ENCODE measurements at places on chromosomes 3 and 15.

- DNase-seq = no peak
These were observed 40.2 kb downstream of the CMTM8 start for GRCh38 chr3:32278714-32279113.

DNA sequence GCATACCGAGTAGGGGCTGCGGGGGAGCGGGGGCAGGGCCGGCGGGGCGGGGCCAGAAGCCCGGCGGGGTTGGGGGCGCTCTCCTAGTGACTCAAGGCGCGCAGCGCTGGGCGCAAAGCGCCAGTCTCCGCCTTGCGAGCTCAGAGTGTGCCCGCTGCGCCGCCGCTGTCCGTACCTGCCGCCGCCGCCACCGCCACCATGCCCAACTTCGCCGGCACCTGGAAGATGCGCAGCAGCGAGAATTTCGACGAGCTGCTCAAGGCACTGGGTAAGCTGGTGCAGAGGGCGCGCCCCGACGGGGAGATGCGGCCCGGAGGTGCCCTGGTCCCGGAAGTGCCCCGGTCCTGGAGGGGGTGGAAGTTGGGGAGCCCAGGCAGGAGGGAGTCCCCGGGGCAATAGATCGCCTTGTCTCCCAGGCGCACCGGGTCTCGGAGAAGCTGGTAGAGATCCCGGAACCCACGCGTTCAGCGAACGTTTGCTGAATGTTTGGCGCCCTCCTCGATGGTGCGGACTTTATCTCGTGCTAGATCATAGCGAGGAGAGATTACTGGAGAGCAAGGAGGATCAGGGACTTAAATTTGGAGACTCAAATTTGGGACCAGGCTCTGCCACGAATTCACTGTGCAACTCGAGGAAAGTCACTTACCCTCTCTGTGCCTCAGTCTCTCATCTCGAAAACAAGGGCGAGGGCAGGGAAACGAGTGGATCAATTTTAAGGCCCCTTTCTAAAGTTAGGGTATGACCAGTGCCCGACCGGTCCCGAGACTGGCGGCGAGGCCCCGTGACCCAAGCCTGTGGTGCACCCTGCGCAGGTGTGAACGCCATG is at the start of gene CRABP1:
CRABP1 (plus strand) TSS at position 123 of the 826 bp plus-strand sequence; CDS start at position 199, 76 bp downstream.
- DNase-seq = no peak

GRCh38 chr3:62875558-62876002 is 364 bp upstream of the CADPS start:
- no peak for DNase-seq

- no peak for DNase-seq
These were observed 524.9 kb downstream of the RBMS3 start for GRCh38 chr3:29805757-29806156.

DNA sequence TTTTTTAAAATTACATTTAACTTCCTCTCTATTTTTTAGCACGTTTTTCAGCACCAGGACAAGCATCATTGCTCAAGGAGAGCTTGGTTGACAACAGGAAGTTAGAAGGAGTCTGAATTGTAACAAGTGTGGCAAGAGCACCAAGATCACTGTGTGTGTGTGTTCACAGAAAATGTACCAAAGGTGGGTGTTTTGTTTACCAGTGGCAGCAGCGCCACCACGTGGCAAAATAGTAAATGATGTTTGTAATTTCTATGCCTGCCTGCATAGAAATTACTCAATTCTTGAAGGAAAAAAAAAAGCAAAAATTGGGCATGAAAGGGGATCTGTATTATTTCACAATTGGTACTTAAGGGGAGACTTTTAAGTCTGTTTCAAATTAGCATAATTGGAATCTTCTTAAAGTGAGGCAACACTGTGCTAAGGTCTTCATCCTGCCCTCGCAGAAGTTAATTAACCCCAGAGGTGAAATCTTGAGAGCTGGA is 7.4 kb upstream of the U2SURP start:
- DNase-seq = peak; percentile 21

DNA sequence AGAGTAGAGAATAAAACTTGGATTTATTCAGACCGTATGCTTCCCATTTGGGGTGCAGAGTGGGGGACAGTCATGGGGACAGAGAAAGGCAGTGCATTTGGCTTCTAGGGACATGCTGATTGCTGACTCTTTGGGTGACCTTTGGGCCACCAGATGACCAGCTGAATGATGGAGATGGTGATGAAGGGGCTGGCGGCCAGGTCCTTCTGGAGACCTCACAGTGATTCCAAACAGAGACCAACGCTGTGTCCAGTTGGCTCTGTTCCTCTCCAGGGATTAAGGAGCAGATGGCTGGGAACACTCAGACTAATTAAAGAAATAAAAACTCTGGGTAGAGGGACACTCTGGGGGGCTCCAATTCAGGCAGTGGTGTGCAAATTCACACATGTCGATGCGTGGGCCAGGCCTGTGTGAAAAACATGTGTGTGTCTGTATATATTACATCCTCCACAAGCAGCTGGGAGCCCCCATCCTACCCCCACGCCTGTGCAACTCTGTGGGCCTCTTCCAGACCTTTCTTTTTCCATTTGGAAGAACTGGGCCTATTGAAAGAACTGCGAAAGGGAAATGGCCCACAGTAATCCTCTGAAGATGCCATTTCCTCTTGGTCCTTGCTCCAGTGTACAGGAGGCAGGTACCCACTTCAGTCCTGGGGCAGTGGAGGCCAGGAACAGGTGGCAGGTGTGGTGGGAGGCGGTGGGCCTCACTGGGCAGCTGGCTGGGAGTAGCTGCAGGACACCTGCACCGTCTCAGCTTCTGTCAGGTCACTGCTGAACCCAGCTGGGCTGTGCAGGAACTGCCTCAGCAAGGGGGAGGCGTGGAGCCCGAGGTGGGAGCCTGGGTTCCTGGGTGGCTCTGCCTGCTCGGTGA is 8.9 kb downstream of the XIRP1 start:
- no peak for DNase-seq

DNA sequence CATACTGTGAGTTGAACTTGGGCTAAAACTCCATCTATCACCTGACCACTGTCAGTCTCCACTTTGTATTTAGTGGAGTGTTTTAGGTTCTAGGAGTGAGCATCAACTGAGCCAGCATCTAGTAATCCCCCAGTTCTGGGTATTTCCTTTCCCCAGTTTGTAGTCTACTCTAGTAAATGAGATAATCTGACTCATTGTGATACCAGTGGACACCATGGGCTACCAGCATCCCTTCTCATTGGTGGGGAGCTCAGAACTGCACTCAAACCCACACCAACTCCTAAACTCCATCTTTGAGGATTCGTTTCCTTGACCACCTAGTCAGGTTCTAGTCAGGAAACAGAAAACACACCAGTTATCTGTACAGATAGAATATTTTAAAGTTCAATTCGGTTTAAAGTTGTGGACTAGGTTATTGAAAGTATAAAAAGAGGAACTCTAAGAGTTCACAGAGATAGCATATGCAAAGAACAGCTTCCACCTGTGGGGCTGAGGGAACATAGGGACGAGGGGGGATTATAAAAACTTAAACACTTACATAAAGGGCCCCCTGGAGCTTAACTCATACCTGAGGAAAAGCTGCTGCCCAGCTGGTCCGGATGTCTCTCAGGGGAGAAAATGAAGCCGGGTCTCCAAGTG is 36.0 kb downstream of the LEO1 start:
- no peak for DNase-seq

DNA sequence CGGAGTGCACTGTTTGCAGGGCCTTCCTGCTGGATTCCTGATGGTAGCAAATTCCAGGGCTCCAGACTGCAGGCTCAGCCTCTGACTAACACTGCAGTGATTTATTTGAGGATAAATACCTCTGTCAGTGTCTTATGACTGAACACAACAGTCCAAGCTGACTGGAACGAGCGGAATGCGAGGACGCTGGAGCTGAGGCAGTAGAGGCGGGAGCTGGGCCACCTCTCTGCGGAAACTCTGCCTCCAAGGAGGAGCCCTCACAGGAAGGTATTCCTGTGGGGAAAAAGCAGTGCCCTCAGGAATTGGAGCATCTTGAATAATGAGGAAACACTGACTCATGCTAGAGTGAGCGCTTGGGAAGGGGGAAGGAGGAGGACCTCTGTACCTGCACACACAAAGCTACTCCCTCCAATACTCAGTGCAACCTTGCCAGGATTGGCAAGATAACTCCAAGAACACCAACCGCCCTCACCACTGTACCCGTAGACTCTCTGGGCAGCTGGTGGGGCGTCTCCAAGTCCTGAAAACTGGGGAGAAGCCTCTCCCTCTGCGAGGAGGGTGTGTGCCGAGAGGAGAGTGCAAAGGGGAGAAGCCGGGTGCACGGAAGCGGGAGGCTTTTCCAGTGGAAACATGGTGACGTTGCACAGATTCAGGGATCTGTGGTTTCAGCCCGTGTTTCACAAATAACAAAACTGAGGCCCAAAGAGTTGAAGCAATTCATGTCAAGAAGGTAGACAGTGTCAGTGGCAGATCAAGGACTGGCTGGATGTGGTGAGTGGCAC is 43.0 kb downstream of the VGLL4 start:
- DNase-seq = no peak

GRCh38 chr15:29680465-29681165 is 141.7 kb downstream of the TJP1 start:
- DNase-seq = no peak

GRCh38 chr15:57708047-57708446 is 1.5 kb downstream of the POLR2M start:
- no peak for DNase-seq

GRCh38 chr3:186149319-186149960 is 40.6 kb upstream of the ETV5 start:
- DNase-seq = no peak

GRCh38 chr3:168051531-168052471 is 43.9 kb downstream of the GOLIM4 start:
- no peak for DNase-seq

GRCh38 chr3:22386107-22386506 is 635.1 kb upstream of the ZNF385D start:
- DNase-seq = no peak

GRCh38 chr3:174023421-174023820 is 625.9 kb downstream of the NLGN1 start:
- no peak for DNase-seq

- DNase-seq = no peak
These were observed 1.0 kb downstream of the UBE2E1 start for GRCh38 chr3:23806534-23807423.

DNA sequence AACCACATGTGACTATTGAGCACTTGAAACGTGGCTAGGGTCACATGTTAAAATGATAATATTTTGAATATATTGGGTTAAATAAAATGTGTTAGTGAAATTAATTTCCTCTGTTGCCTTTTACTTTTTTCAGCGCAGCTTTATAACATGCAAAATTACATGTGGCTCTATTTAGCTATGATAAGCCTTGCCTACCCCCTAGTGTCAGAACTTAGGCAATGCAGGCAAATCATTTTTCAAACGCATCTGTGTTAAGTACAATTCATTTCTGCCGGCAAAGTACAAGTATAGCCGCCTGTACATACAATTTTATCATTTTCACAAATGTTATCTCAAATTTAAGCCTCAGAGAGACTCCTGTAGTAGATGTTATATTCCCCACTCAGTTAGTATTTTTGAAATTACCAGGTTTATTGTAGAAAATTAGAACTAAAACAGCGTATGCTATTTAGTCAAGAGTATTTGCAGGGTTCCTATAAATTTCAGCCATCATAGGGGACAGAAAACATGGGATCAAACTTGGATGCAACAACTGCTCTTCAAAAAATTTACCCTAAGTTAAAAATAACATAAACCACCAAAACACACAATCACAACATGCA is 56.1 kb downstream of the TAFA4 start:
- DNase-seq = peak; percentile 0
